CD4-positive, alpha-beta T cell (primary cell): ENCODE measurements at places on chromosomes 6 and 20. TPM values are rescaled to one million over a fixed set of nuclear protein-coding genes. Genes with fewer than 3 reads are reported as not detected.

The CTAGE9 gene
- total RNA-seq, result not detected

GRCh38 chr6:139243536-139243935 lies 48.3 kb downstream of the TXLNB start:
- no peak for DNase-seq

The SLC4A11 gene
- total RNA-seq, result 0.60 TPM

DNA sequence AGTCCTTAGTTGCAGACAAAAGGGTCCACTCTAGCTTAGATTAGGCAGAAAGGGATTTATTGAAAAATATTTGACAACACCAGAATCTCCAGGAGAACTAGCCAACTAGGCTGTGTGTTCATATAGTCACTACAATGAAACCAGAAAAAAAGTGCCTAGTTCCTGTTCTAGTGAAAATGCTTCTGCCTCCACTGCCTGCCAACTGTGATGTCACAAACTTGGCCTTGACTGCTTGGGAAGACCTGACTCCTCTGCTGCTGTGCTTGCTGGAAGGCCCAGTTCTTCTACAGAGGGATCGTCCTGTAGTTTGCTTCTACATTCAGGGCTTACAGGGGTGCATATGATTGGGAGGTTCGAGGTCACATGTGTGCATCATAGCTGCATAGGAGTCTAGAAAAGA lies 40.3 kb upstream of the XRN2 start:
- DNase-seq, result no peak

DNA sequence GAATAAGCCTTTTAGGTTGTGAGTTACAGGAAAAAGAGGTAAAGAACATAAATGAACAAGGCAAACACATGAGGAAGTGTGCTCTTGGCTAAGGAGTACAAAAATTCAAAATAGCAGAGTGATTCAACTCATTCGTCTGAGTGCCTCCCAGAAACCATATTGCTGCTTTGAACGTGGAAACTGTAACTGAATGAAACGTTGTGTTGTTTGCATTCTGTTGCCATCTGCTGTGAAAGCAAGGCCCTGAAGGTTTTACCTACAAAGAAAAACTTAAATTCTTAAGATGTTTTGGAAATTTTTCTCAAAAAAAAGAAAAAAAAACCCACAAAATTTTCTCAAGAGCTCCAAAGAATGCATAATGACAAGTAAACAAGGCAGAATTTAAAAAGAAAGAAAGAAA lies 375.4 kb upstream of the HS3ST5 start:
- DNase-seq, result no peak
